ENCODE measurements at places on chromosomes 7 and 10.
A peak's percentile ranks its signal among the peaks of the same experiment; 100 is the strongest.

- no peak for DNase-seq
Measured at GRCh38 chr10:94042834-94043175, 49.1 kb downstream of the PLCE1 start.

- DNase-seq: no peak
Measured at GRCh38 chr7:15795393-15795792, 108.9 kb upstream of the MEOX2 start.

GRCh38 chr7:102122026-102122425 is 164.6 kb upstream of the SH2B2 start:
- no peak for DNase-seq

DNA sequence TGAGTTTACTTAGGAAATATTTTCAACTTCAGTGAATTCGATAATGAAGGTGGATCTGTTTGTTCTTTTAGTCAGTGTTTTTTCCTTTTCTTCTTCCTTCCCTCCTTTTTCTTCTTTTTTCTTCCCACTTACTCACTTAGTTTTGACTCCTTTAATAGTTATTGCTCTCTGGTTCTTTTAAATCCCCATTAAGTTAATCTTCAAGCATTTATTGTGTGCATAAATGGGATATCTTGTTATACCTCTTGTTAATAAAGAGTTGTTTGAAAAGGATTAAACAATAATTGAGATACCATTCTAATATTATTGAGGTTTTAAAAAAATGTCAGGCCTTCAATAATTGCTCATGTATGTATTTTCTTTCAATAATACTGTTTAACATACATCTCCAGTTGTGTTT is 19.5 kb downstream of the STAM start:
- no peak for DNase-seq

DNA sequence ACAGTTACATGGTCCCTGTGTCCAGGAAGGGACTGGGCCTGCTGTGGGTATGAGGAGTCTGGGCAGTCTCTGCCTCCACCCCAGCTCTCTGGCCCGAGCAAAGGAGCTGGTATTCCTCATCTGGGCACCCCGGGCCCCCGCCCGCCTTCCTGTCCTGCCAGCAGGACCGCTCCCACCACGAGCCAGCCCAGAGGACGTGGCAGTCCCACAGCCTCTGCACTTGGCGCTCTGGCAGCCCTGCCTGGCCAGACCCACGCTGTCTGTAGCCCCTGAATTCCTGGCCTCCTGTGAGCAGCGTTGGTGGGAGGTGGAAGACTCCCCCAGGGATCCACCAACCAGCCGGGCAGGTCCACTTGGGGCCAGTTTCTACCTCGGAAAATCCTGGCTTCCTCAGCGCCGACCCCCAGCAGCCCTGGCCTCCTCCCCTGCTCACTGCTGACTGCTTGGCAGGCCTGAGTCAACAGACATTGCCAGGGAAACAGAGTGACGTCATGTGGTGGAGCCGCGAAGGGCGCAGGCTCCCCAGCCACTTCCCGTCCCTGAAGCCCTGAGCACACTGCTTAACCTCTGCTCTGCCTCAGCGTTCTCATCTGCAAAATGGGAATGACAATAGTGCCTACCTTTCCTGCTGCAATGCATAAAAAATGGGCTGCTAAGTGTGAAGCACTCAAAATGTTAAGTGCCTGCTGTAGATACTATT is 21.6 kb upstream of the LIMK1 start:
- peak; percentile 76 for DNase-seq

DNA sequence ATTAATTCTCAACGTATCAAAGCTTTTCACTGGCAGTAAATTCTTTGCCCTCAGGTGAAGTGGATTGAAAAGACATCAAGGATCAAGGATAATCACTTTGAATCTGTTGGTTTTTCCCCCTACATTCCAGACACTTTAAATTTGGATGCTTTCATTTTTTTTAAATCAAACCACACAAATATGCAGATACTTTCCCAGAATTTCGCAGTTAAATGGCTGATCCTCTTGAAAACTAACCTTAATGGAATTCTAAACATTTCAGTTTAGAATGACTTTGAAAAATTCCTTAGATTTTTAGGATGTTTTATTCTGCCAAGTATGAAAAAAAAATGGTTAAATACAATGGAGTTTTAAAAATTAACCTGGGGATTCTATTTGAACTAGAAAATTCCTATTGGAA is 325.9 kb downstream of the GFRA1 start:
- no peak for DNase-seq

DNA sequence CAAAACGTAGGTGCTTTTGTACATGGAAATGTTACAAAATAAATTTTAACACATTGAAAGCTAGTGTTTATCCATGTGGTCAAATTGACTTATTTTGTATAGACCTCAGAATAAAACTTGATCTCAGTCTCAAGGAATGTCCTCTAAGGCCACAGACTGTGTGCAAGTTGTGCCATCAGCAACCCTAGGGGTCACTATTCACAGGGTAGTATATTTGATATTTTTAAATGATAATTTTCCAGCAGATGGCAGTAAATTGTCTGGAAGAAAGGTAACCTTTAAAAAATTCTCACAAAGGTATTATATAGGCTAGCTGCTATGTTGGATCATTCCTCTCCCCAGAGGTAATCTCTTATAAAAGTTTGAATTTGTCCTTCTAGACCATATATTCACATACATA is 12.9 kb upstream of the SNX10 start:
- no peak for DNase-seq

DNA sequence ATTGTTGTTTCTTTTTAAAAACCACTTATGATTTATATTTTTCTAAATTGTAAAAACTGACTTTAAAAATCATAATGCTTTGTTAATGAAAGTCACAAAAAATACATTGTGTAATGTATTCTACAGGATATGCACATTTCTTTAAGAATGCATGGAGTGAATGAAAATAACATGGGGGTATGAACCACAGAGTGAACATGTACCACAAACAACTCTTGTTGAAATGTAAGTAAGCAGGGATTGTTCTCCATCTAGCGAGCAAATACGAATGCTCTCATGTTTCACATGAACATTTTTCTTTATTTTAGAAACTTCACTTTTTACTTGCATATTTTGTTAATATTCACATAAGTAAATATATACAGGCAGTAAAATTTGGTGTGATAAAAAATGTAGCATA is 35.6 kb upstream of the LAMB4 start:
- DNase-seq: no peak

DNA sequence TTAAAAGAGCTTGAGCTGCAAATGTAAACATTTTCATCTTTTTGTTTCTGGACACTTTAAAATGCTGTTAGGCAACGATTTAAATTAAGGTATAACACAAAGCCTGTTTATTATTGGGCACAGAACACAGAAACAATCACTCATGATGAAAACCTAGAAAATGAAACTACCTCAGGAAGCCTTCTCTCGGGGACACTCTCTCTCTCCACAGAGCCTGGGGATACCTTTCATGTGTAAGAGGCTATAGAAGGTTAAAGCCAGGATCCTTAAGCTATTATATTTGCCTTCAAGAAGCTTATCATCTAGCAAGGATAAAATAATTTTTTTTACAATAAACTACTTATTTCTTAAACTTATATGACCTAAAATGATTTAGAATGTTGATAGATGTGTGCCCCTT is 194.1 kb downstream of the SKAP2 start:
- no peak for DNase-seq

DNA sequence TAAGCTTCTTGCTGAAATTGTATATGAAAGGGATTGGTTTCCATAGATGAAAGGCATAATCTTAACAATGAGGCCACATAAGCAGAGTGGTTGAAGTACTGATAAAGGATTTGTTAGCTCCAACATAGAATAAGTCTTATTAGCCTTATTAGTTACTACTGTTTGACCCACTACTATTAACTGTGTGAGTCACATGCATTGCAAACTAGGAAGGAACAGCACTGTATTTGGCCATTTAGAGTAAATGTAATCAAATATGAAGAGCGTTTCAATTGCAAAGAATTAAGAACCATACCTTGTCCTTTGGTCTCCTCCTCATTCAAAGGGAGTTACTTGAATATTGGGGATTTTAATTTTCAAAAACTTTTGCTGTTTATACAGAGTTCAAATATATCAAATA is 428.9 kb downstream of the MDFIC start:
- no peak for DNase-seq

GRCh38 chr10:130989670-130990232 is 321.8 kb downstream of the TCERG1L start:
- DNase-seq: no peak

- no peak for DNase-seq
Measured at GRCh38 chr10:121935702-121936101, 7.9 kb upstream of the ATE1 start.

- DNase-seq: no peak
Measured at GRCh38 chr7:134705716-134706115, 59.1 kb downstream of the BPGM start.

DNA sequence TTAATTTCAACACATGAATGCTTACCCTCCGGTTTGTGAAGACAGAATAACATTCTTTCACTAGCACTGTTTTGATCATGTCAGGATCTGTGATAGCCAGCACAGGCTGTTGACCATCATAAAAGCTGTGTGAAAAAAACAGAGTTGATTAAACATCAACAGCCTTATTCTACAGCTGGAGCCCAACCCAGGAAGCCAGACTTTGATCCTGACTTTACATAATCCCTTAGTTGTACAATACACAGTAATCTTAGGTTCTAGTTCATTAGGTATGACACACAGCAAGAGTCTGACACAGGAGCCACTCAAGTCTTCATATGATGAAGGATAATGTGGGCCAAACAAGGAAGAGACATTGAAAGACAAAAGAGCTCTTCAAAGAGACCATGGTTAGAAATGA is 11.4 kb downstream of the CYP3A4 start:
- no peak for DNase-seq

DNA sequence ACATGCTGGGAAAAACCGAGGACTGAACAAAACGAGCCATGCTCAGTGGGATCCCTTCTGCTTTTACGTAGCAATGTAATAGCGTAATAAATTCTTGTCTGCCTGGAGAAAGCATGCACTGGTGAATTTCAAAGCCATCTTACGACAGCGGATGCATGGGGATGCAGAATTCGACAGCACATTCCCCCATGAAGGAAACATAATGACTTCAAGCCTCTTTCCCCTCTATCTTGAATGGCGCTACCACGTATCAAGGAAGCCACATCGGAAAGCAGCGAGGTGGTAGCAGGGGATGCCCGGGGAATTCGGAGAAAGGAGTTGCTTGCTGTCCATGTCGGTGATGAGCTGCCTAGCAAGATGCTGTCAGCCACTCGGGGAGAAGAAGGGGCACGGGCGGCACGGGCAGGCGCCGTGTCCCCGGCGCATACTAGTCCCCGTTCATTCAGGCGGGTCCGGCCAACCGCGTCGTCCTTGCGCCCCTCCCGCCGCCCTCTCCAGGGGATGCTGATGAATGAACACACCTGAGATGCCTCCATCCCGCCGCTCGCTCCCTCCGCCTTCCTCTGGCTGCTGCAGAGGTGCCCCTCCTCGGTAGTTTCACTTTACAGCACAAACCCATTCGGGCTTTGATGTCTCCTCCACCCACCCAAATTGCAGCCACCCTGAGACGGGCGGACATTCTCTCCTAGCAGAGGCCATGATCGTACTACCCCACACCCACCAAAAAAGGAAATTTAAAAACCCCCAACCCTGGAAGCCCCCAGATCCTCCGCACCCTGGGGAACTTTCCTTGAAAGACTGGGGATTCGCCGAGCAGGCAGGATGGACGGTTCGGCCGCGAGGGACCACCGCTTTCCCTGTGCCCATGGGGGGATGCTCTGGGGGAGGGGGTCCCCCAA is 644 bp downstream of the SORBS1 start:
- DNase-seq: peak; percentile 13

DNA sequence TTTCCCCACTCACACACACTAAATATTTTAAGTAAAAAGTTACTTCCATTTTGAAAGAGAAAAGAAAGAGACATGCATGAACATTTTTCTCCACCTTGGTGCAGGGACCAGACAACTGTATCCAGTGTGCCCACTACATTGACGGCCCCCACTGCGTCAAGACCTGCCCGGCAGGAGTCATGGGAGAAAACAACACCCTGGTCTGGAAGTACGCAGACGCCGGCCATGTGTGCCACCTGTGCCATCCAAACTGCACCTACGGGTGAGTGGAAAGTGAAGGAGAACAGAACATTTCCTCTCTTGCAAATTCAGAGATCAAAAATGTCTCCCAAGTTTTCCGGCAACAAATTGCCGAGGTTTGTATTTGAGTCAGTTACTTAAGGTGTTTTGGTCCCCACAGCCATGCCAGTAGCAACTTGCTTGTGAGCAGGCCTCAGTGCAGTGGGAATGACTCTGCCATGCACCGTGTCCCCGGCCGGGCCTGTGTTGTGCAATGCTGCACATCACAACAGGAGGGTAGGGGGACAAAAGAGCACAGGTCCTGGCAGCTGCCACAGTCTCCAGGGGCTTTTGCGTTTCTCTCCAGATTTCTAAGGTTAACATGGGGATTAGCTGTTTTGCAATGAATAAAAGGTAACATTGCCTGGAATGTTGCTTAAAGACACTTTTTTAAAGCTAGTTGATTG is 146.5 kb downstream of the EGFR start:
- no peak for DNase-seq

Data from NK-92 treated with Interleukin-12 subunit alpha and Interleukin-12 subunit beta, amount 100 ng/mL, for 24 hours (cell line).